ENCODE measurements at places on chromosomes 3 and 15.

- peak; percentile 40 for DNase-seq
Measured at GRCh38 chr3:112984485-112984884, 6.3 kb upstream of the GTPBP8 start.

GRCh38 chr3:9870978-9871377 is 9.1 kb downstream of the CIDEC start:
- DNase-seq, result no peak

DNA sequence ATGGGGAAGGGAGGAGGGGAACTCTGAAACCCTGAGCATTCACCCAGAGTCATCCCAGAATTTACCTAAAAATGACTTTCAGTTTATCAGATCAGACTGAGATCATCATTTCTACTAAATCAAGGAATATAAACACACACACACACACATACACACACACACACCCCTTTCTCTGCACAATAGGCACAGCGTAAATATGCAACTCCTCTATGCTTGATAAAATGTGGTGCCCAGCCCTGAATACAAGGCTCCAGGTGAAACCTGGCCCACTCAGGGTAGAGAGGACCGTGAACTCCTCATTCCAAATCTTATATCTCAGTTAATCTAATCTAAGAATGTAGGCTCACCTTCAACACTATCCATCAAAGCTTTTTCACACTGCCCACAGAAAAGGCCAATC is 31.8 kb upstream of the SEC22A start:
- no peak for DNase-seq

DNA sequence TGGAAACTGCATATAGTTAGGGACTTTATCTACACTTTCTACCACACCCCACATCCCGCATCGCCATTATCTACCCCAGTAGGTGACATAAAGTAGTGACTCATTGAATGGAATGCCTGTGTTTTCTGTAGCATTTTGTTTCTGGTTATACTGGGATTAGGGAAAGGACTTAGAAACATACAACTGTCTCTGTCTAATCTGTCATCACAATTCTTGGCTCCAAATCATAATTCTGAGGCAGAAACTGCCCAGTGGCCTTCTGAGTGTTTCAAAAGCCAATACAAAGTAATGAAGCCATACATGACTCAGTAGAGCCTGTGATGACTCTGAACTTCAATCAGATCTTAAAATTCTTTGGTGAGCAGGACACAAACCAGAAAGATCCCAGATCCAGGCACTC is 115.7 kb upstream of the CHRM5 start:
- DNase-seq, result no peak

- DNase-seq, result no peak
Measured at GRCh38 chr3:32309654-32310242, 71.3 kb downstream of the CMTM8 start.

DNA sequence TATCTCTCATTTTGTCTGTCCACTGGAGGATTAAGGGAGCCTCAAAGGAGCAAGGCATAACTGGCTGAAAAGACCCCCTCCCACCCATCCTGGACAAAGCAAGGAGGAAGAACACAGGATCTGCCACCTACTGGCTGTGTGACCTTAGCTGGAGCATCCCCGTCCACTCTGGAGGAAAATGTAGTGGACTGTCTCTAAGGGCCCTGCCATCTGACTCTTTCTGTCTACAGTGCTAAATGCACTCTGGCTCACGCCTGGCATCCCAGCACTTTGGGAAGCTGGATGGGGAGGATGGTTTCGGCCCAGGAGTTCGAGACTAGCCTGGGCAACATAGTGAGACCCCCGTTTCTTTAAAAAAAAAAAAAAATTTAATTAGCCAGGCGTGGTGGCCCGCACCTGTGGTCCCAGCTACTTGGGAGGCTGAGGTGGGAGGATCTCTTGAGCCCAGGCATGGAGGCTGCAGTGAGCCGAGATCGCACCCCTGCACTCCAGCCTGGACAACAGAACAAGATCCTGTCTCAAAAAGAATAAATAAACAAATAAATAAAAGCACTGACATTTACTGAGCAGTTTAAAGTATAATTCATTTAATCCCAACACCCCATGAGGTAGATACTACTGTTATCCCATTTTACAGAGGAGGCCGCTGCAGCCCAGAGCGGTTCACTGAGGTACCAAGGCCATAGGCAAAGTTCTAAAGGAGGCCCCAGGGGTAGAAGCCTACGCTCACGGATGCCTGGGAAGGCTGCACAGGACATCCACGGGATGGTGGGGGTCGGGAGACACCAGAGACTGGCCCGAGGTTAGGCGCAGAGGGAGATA is 1.1 kb downstream of the TBC1D2B start:
- DNase-seq, result no peak

GRCh38 chr3:32870373-32871095 is 52.7 kb downstream of the TRIM71 start:
- DNase-seq, result no peak

All from activated gamma-delta T cell treated with Interleukin-2 at 50 U/mL for 16 hours (primary cell).